ENCODE measurements at places on chromosomes 3 and 15.
A peak's percentile ranks its signal among the peaks of the same experiment; 100 is the strongest.

- no peak for DNase-seq
Observed at GRCh38 chr3:10845839-10846656, 30.0 kb downstream of the SLC6A11 start.

GRCh38 chr15:81929557-81929956 is 116.3 kb downstream of the MEX3B start:
- no peak for DNase-seq

DNA sequence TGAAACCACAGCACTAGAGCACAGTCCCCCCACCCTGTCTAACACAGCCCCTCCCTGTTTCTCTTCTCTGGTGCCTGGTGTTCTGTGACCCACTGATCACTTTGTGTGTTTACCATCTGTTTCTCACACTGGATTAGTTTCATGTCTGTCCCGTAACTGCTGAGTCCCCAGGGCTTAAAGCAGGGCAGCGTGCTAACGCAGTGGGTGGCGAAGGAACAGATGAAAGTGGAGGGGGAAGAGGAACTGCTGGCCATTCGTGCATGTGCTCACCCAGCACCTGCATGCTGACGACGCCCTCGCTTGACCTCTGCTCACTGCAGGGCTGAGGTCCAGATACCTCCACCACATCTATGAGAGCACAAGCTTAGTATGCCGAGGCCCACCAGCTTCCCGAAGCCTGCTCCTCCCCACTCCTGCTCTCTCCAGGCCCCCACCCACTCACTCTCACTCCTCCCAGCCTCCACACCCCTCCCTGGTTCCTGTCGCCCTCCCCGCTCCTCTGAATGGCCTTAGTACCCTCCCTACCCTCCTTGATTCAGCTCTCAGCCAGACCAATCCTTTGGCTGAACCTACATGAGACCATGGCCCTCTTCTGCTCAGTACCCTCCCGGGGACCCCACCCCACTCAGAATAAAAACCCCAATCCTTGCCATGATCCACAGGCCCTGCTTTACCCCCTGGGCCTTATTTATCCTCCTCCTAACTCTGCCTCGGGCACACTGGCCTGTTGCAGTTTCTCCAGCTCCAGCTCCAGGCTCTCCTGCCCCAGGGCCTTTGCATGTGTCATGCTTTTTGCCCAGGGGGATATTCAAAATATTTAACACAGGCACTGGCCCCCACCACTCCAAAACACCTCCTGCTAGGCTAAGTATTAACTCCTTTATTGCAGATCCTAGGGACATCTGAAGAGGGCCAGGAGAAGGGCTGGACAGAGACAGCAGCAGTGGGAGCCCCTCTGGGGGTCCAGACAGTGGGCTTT is 15.1 kb upstream of the IQSEC1 start:
- DNase-seq, result no peak

- DNase-seq, result peak; percentile 47
Observed at GRCh38 chr3:190566043-190566933, 52.4 kb downstream of the IL1RAP start.

DNA sequence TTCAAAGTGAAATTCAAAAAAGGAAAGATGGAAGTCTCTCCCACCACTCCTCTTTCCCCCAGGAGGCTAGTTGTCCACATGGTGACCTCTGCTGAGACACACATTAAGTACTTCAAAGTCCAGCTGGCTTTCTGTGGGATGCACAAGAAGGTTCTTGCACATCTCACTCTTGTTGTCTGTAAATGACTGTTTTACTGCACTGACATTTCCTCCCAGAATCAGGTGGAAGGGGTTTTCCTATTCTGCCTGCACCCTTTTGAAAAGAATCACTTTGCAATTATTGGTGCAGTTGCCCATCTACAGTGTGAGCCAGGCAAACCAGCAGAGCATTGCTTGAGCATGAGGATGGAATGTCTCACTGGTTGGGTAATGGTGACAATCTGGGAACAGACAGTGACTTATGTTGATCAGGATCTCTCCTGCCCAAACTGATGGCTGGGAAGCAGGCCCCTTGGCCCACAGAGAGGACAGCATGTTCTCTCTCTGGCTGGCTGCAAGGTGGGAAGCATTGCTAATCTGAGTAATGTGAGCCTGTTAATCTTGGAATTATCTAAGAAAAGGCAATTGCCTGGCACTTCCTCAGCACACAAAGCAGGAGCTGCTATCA is 347.7 kb upstream of the SATB1 start:
- DNase-seq, result no peak

DNA sequence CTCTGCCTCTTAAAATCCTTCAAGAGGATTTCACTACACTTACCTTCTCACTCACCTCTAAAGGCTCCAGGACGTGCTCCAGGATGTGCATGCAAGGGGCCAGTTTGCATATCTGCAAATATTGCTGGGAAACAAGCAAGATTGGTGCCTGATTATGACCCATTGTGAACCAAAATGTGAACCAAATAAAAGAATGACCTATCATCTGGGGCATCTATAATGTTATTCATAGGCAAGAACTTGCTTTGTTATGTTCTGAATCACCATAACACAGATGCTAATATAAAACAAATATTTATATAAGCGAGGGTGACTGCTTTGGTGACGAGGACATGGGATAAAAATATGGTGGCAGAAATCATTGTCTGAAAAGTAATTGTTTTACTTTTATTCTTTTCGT is 5.5 kb downstream of the IL12A start:
- DNase-seq, result no peak

GRCh38 chr3:158739078-158739477 is 6.8 kb upstream of the RARRES1 start:
- DNase-seq, result no peak

Measured in stimulated activated CD4-positive, alpha-beta T cell treated with anti-CD3 and anti-CD28 coated beads, Interleukin-4, amount 100 ng/mL, for 1 hour (primary cell).